ENCODE measurements at places on chromosomes 11 and 22. TPM values are rescaled to one million over a fixed set of nuclear protein-coding genes. Genes with fewer than 3 reads are reported as not detected.

DNA sequence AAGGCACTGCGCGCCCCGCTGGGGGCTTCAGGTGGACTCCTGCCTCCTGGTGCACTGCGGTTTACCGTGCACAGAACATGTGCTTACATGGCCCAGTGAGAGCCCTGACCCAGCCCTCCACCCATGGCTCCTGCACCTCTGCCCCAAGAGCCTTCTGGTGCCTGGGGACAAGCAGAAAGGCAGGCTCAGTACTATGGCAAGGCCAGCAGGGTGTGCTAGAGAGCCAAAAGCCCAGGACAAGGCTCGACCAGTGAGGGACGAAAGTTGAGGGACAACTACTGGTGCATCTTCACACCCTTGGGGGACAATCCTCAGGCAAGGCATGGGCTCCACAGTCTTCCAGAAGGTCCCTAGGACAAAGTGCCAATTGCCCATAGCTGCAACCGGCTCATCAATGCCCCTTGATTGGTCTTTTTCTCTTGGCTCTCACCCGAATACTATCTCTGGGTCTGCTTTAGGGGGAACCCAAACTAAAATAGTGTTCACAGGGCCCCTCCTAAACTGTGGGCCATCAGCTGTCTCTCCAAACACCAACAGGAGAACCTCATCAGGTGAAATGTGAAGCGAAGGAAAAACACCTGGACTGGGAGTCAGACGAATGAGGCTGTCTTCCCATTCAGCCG lies 13.5 kb downstream of the PGA5 start:
- peaks cover 1% of the 10 kb centered on the region for H3K4me1 ChIP-seq
- H3K27ac ChIP-seq = no peak overlapping the region
- DNase-seq = peak; percentile 75
- H3K27me3 ChIP-seq = no peaks in the 10 kb centered on the region

GRCh38 chr11:125091247-125091876 lies 20.1 kb downstream of the TMEM218 start:
- H3K27ac ChIP-seq = no peak overlapping the region
- no peak for DNase-seq
- peaks cover 2% of the 10 kb centered on the region for H3K4me1 ChIP-seq
- H3K36me3 ChIP-seq = no peaks in the 10 kb centered on the region
- no peak overlapping the region for H3K4me3 ChIP-seq

LRRC56 gene
- total RNA-seq = 2.1 TPM

MRPL16 gene
- 102 TPM for total RNA-seq

GRCh38 chr11:60960405-60960804 lies 8.4 kb upstream of the SLC15A3 start:
- no peak overlapping the region for H3K27ac ChIP-seq
- no peak for DNase-seq
- H3K4me1 ChIP-seq = no peaks in the 10 kb centered on the region
- peaks cover 48% of the 10 kb centered on the region for H3K27me3 ChIP-seq
- no peak overlapping the region for H3K4me3 ChIP-seq

GVQW3 gene
- total RNA-seq = 3.5 TPM

GRCh38 chr11:72840780-72841179 lies 26.6 kb downstream of the ATG16L2 start:
- H3K4me1 ChIP-seq = peaks cover 8% of the 10 kb centered on the region
- H3K27me3 ChIP-seq = no peaks in the 10 kb centered on the region
- H3K4me3 ChIP-seq = no peak overlapping the region
- H3K36me3 ChIP-seq = peaks cover 31% of the 10 kb centered on the region

CTNND1 gene
- total RNA-seq = 7.7 TPM

DNA sequence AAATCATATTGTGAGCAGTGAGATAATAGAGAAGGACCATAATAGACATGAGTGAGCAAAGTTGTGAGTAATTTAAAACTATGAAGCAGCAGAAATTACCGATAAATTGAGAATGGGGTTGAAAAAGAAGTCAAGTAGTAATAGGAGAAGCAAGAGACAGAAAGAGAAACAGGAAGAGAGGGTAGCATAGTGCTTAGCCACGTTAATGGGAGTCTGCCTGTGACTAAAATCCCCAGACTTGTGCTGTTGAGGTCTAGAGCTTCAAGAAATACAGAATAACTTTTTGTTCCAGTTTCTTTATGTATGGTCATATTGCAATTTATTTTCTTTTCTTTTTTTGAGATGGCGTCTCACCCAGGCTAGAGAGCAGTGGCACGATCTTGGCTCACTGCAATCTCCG lies 368.7 kb downstream of the METTL15 start:
- H3K4me1 ChIP-seq = no peaks in the 10 kb centered on the region
- DNase-seq = no peak
- no peaks in the 10 kb centered on the region for H3K36me3 ChIP-seq

GRCh38 chr11:28529046-28529445 lies 420.9 kb downstream of the METTL15 start:
- no peaks in the 10 kb centered on the region for H3K36me3 ChIP-seq
- H3K27ac ChIP-seq = no peak overlapping the region
- DNase-seq = no peak
- no peak overlapping the region for H3K4me3 ChIP-seq

- peak overlapping the region; percentile 49 for H3K4me3 ChIP-seq
- no peak overlapping the region for H3K27ac ChIP-seq
- peaks cover 49% of the 10 kb centered on the region for H3K27me3 ChIP-seq
Observed at GRCh38 chr11:44725757-44726282, 942 bp upstream of the TSPAN18 start.

Measured in activated CD8-positive, alpha-beta memory T cell treated with anti-CD3 and anti-CD28 coated beads, Interleukin-2, amount 10 ng/mL, durations not matched to agents 7 days and 5 days (primary cell).